ENCODE measurements at places on chromosomes 7 and 10.

- DNase-seq, result no peak
These were observed 46.2 kb downstream of the LAMB4 start for GRCh38 chr7:108083980-108084379.

DNA sequence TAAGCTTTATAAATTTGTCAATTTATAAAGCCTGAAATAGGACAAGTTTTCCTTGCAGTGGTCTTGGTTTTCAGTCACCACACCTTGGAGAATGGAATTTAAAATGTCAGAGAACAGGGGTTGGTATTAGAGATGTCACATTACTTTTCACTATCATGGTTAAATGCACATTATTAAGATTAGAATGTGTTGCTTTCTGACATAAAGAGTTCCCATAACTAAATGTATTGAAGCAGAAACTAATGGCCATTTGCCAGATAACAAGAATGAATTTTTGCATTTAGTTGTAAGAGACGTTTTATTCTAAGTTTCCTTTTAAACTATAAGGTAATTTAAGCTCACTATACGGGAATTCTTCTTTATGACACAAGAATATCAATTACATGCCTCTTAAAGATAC lies 172.3 kb downstream of the ARL4A start:
- DNase-seq, result no peak

DNA sequence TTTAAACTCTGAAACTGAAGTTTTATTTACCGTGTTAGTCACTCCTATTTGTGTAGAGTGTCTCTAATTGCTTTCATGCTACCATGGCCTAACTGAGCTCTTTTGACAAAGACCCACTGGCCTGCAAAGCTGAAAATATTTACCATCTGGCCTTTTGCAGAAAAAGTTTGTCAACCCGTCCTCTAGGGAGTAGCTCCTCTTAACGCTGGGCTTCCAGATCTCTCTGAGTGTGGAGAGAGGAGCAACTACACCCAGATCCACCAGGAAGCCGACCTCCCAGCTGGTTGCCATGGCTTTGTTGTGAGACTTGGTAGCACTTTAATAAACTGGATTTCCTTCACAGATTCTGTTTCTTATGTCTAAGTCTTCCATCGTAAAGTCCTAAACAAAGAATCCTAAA lies 4.2 kb upstream of the C10orf71 start:
- DNase-seq, result no peak

- DNase-seq, result no peak
These were observed 154.3 kb downstream of the ZNF365 start for GRCh38 chr10:62528441-62528840.

- DNase-seq, result no peak
These were observed 217.1 kb downstream of the CAMK1D start for GRCh38 chr10:12566161-12567115.

DNA sequence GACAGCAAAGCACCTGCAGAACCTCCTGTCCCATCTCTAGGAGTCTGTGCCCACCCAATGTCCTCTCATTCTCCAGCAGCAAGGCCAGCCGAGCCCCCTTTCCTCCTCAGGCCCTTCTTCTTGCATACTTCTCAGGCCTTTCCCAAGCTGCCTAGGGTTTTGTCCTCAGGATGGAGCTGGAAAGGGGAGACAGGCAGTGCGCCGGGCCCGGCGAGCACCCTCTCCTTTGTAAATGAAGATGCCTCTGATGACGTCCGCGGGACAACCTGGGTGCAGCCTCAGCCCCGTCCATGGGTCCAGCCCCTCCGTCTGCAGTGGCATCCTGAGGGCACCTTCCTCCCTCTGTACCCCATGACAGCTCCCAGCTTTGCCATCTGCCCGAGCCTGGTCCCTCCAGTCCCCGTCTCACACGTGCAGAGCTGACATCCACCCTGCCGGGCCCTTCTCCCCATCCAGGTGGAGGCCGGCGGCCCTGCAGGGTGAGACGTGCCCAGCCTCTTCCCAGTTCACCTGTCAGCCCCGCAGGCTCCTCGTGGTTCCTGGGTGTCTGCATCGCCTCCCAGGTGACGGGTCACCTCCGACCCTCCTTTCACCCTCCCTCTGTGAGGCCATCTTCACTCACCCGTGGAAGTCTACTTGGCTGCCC lies 36.4 kb downstream of the JAKMIP3 start:
- DNase-seq, result no peak

GRCh38 chr7:115359955-115360354 lies 438.1 kb downstream of the MDFIC start:
- DNase-seq, result no peak

- no peak for DNase-seq
These were observed 22.7 kb upstream of the ZWINT start for GRCh38 chr10:56383806-56384205.

GRCh38 chr7:34080513-34080912 lies 175.2 kb downstream of the BMPER start:
- DNase-seq, result no peak

DNA sequence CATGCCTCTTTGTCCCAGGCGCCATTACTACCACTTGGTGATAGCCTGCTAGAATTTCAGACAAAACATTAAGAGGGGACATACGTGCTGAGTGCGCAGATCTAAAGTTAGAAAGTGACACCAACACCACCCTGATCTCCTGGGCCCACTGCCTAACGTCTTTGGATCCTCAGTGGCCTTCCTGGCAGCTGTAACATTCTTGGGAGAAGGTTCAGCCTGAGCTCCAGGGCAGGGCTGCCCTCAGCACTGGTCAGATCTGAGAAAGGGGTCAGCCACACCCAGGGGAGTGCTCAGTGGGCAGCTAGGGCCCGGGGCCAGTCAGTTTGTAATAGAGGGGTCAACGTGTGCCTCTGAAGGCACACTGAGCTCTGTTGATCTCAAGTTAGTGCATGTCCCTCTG lies 48.4 kb downstream of the ZCCHC24 start:
- no peak for DNase-seq

GRCh38 chr7:44066111-44066460 lies 719 bp upstream of the PGAM2 start:
- DNase-seq, result no peak

GRCh38 chr10:86229811-86230556 lies 136.6 kb downstream of the GRID1 start:
- DNase-seq, result no peak

GRCh38 chr7:85065888-85066485 lies 120.9 kb downstream of the SEMA3D start:
- DNase-seq, result no peak

DNA sequence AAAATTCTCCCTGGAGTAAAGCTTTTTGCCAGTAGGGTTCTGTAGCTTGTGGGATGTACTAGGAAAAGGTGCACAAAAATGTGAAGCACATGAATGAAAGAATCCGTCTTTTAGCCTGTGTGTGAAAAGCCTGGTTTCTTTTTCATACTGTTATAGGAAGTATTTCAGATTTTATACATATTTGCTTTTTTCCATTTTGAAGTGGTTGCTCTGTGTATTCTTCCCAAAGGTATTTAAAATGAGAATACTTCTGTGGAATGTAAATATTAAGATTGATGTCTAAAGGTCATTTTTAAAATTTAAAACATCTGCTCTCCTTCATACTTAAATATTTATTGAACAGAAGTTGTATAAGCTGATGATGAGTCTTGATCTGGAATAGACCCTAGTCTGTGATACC lies 96.8 kb downstream of the CDK14 start:
- no peak for DNase-seq

- no peak for DNase-seq
These were observed 99.0 kb downstream of the ADRA2A start for GRCh38 chr10:111175787-111176186.

- DNase-seq, result no peak
These were observed 30.6 kb downstream of the AVL9 start for GRCh38 chr7:32525839-32526238.

DNA sequence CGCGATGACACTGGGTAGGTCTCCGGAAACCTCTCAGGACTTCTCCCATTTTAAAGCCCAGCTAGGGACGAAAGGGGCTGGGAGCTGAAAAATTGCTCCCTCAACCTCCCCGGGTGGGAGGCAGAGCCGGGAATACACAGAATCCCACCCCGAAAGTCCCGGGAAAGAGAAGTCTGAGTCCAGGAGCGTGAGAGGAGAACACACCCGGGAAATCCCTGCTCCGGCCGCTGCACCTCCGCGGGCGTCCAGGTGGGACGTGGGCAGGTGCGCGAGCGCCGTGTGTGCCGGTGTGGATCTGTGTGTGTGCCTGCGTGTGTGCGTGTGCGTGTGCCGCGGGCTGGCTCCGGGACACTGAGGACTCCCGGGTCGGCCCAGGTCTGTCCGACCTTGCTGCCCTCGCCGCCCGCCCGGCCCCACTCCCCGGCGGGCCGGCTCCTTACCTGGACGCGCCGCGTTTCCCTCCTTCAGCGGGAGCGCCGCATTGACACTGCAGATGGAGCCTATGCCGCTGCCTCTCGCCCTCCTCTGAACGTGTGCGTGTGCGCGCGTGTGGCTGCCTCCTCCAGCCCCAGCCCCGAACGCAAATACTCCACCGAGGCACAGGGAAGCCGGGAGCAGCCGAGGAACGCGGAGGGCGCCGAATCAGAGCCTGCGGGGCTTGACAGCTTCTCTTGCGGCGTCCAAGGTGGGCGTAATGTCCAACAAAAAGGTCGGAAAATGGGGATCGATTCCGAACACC lies at the start of gene PLXNA4:
TSS of gene PLXNA4 (minus strand) at position 489 of the 739 bp plus-strand sequence. CDS start 67,777 bp downstream, outside the sequence.
- peak; percentile 18 for DNase-seq

DNA sequence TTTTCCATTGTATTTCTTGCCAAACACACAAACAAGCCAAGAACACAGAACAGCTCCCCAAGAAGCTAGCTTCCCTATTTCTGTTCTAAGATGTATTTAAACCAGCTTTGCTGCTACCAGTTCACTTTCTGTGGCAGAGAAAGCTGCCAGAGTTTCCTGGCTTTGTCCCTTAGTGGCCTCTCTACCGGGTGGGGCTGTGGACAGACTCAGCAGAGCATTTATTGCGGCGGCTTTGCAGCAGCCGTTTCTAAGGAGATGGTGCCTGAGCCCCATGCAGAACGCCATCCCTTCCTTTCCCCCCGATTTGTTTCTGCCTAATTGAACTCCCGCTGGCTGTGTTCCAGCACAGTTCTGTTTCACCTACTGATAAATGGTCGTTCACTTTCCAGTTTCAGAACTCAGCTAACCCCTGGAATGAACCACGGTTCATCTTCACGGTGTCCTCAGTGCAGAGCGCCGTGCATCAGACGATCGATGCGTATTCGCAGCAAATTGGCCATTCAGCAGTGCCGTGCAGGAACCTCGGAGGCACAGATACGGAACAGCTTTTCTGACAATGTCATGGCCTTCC lies 33.8 kb upstream of the SFMBT2 start:
- no peak for DNase-seq

GRCh38 chr7:73802459-73802858 lies 28.3 kb upstream of the CLDN4 start:
- no peak for DNase-seq

DNA sequence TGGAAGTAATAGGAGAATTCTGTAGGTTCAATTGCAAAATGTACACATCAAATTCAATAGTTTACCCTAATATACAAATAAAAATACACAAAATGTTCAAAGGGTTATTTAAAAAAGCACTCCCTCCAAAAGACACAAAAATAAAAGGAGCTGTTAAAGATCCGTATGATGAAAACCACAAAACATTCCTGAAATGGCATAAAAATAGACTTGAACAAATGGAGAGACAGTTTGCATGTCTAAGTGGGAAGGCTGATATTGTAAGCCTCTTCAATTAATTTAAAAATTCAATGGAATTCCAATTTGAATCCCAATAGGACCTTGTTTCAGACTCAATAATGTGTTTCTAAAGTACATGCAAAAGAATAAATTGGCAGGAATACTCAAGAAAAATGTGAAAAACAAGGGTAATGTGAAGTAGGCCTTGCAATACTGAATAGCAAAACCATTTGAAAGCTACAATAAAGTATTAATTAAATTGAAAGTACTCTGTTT lies 38.0 kb upstream of the INSYN2A start:
- no peak for DNase-seq

DNA sequence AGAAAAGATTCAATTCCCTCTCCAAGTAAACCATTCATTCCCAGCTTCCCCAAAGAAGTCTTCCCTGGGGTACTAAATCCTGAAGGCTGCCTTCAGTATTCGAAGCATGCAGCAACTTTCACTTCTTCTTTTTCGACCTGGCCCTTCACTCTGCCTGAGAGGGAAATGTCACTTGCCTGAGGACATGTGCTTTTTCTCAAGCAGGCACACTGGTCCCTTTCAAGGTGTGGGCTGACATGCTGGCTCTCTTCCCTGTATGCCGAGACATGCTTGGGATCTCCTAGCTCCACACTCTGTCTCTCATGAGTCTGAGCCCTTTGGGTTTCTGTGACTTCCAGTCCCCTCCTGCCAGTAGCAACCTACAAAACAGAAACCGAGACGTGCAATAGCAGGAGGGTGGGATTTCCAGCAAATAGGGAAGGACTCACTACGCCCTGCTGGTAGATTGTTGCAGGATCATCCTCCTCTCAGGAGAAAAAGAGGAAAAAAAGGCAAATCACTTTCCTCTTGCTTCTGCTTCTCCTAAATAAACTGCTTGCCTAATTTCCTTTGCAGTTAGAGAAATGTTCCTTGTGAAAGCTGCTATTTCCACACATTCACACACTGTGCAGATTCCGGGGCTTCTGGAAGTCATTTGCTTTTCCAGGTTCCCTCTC lies 33.5 kb downstream of the FIGNL1 start:
- DNase-seq, result no peak

DNA sequence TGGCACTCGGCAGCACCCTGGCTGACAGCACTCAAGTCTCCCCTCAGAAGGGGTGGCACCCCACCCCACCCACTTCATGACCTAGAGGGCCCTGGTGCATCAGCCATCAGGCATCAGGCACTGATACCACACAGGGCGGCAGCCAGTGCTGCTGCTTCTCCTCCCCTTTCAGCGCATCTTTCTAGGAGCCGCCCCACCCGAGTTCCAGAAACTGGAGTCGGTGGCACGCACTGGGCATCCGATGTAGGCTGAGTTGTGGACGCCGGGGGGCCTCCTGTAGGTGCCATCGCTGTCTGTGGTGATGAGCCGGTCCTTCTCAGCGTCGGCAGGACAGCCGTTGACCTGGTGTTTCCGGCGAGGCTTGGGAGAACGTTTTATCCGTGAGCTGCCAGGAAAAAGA lies 69.7 kb upstream of the ATP6V0A4 start:
- no peak for DNase-seq

- no peak for DNase-seq
These were observed 29.1 kb downstream of the NUDCD3 start for GRCh38 chr7:44461387-44461786.

- no peak for DNase-seq
These were observed 4.4 kb downstream of the SHTN1 start for GRCh38 chr10:117000580-117000979.

DNA sequence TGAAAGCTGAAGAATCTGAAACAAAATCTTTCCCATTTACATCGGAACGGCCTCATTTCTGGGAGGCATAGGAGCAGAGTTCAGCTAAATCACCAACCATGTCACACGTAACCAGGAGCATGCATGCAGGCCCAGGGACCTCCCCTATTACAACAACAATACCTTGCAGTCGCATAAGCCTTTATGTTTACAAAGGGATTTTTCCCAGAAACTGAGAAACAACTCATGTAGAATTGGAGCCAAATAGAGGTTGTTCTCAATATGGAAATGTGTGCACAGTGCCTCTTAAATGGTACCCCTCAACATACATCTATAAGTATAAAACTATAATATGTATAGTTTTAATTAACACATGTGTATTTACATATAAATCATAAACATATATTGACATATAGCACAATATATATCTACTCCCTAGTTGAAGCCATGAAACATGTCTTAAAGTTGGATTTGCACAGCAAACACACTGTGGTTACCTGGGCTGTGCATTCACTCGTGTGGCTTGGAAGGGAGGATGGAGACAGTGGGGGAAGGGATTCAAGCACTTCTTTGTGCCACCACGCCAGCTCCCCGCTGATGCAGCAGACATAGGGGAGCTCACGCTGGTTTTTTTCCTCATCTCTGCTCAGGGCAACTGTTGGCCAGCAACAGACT lies 35.0 kb upstream of the DGKI start:
- no peak for DNase-seq

- no peak for DNase-seq
These were observed 48.4 kb upstream of the MGMT start for GRCh38 chr10:129418496-129419225.
